GM03348 (cell line): ENCODE measurements at places on chromosomes 3 and 15.

DNA sequence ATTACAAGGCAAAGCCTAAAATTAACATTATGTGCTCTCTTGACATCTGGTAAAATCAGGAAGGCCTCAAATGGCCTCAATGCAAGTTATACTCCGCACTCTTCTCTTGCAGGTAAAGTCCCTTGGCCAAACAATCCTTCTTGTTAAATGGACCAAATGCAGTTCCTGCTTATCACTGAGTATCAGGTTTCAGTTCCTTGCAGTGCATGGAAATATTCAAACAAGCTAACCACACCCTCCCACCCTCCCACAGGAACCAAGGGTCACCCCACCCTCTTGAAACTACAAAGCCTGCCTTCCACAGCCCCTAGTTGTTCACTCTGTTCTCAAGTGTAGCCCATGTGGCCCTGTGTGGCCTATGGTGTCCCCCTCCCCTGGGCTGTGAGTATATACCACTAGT, 171.9 kb upstream of the CADPS start:
- DNase-seq = no peak

GRCh38 chr15:87902772-87903426, 353.6 kb downstream of the NTRK3 start:
- no peak for DNase-seq

DNA sequence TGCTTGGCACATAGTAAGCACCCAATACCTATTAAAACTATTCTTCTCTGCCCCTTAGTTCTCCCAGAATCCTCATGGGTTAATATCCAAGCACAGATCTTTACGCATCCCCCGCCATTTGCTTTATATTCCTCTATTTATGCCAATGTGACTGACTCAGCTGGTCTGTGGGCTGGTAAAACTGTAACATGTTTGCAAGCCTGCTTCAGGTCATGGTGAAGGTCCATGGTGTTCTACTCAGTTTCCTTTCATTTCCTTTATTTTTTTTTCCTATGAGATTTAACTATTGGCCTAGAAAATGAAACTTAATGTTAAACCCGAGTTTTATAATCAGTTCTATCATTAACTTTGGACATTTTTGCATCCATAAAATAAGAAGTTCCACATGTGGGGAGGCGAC, 47.0 kb downstream of the FRMD4B start:
- DNase-seq = no peak

- no peak for DNase-seq
Measured at GRCh38 chr15:57319226-57319918, 56.9 kb upstream of the CGNL1 start.

- DNase-seq = no peak
Measured at GRCh38 chr15:59797756-59798604, 108.9 kb upstream of the BNIP2 start.

DNA sequence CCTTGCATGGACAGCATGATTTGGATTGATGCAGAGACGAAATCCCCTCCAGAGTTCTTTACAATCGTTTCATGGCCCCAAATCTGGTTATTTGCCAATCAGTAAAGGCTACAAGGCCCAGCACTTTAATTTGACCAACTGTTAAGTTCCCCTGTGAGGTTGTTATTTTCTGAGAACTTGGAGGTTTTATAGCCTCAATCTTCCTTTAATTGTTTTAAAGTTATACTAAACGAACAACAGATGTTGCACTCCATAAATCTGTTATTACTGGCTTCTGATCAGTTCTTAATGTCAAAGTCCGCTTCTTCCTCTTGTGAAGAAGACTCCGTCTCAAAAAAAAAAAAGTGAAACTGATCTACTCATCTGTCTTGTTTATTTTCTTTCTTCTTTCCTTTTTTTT, 30.8 kb downstream of the LARP6 start:
- no peak for DNase-seq

GRCh38 chr3:179950840-179951239, 85.9 kb downstream of the PEX5L start:
- no peak for DNase-seq

- DNase-seq = peak; percentile 39
Measured at GRCh38 chr3:147775816-147776530, 366.8 kb downstream of the ZIC1 start.

- no peak for DNase-seq
Measured at GRCh38 chr3:8745619-8746370, 12.2 kb downstream of the CAV3 start.

DNA sequence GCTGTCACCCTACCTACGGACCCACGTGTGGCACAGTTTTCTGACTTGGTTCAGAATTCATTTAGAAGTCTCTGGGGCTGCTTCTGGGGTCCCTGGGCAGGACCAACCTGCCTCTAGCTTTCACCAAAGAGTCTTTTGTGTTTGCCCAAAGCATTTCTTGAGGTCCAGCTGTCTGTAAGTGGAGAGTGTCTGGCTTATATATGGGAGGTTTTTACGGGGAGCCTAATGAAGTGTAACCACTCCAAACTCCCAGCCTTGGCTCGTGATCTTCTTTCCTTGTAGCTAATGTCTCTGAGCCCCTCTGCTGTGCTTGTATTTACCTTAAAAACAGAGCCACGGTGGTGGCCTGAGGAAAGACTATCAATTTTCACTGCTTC, 109.0 kb upstream of the CTDSPL start:
- DNase-seq = no peak

DNA sequence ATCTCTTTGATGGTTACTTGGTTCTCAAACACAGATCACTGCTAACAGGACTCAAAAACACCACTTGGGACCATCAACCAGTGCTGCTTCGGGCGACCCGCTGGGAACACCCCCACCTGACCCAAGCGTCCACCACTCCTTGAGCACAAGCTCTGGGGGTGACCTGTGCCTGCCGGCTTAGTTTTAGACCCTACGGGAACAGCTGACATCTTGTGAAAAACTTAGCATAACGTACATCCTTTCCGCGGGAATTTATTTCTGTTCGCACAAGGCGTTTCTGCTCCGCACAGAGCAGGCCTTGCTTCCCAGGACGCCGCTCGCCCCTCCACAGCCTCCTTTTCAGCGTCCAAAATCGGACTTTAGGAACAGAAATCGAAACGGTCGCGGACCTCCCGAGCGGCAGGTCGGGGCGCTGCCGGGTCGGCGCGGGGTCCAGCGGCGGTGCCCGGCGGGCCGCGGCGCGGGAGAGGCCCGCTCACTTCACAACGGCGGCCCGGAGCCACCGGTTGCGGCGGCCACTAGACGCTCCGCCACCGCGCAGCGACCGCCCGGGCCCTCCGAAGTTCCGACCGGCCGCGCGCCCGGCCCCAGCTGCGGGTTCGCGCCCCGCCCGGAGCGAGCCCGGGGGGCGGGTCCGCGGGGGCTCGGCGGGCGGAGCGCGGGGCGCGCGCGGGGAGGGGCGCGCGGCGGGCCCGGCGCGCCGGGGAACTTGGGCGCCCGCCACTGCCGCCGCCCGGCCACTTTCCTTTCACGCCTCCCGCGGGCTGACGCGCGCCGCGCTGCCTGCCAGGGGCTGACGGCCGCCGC, 959 bp downstream of the SFMBT1 start:
- DNase-seq = peak; percentile 94

- peak; percentile 66 for DNase-seq
Measured at GRCh38 chr3:72238010-72238691, 453.2 kb upstream of the PROK2 start.

GRCh38 chr3:66466606-66467270, 34.1 kb downstream of the LRIG1 start:
- DNase-seq = no peak

DNA sequence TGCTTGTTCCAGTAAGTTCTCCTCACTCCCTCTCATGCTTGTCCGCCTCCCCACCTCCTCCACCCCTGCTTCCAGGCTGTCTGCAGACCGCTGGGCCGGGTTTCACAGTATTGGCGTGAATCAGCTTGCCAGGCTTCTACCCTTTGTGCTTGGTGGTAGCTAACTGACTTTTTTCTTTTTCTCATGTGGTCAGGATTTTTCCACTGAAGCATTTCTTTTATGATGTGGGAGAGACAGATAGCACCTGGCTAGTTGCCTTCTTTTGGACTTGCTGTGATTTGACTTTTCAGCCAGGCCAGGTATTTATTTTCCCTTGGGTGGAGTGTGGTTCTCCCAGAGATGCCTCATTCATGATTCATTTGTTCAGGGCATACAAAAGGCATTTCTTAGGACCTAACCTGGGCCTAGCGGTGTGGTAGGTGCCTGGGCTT, 60.6 kb downstream of the ST6GAL1 start:
- no peak for DNase-seq

DNA sequence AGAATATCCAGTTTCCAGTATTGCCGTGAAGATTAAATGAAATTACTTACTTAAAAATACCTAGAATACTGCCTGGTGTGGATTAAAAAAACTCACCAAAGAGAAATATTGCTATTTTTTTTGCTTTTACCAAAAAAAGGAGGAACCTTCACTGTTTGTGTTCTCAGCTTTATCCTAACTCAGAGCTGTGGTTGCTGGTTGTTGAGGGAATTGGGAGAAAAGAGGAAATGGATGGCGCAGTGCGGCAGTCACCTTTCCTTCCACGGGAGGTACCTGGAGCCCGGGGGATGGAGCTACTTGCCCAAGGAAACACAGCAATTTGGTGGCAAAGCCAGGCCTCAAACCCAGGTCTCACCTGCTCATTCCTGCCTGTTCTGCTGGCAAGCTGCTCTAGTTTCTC, 270.3 kb downstream of the RPLP1 start:
- DNase-seq = no peak

DNA sequence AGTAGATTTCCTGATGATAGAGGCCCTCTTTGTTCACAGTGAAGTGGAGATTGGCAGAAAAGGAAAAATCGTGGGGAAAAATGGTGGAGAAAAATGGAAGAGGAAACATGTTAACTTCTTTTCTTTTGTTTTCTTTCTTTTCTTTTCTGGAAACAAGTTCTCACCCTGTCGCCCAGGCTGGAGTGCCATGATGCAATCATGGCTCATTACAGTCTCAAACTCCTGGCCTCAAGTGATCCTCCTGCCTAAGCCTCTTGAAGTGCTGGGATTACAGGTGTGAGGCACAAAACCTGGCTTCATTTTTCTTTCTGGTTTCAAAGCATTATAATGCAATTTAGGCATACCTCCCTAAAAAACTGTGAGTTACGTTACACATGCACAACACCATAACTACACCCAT, 464.2 kb downstream of the MECOM start:
- no peak for DNase-seq

DNA sequence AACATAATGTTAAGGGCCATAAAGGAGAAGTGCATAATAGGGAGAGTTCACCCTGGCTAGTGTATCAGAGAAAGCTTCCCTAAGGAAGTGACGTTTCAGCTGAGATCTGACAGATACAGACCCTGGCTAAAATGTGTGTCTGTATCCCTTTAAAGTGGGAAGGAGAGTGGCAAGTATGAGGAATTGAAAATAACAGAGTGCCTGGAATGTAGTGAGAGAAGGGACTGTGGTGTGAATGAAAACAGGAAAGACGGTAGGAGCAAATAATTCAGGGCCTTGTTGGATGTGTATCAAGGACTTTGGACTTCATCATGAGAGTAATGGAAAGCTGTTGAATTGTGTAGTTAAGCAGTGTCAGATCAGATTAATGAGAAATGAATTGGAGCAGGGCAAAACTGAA, 30.5 kb downstream of the NEO1 start:
- no peak for DNase-seq

- DNase-seq = no peak
Measured at GRCh38 chr15:82871358-82871757, 61.9 kb downstream of the WHAMM start.

- DNase-seq = peak; percentile 32
Measured at GRCh38 chr15:66622591-66623022, 56.8 kb upstream of the LCTL start.

- no peak for DNase-seq
Measured at GRCh38 chr3:98536456-98537017, 4.8 kb downstream of the GPR15 start.

GRCh38 chr3:138196023-138196422, 8.9 kb downstream of the ARMC8 start:
- no peak for DNase-seq

DNA sequence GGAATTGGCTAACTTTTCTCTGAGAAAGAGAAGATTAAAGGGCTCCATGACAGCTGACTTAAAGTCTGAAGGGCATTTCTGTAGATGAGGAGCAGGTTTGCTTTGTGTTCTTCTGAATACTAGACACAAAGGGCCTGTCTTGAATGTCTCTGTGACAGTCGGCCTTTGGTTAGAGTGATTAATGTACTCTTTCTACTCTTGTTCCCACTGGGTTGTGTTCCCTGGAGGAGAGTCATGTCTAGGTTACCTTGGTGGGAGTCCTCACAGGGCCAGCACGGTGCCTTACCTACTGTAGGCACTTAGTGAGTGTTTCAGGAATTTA, 66.1 kb downstream of the MAP2K5 start:
- DNase-seq = no peak

DNA sequence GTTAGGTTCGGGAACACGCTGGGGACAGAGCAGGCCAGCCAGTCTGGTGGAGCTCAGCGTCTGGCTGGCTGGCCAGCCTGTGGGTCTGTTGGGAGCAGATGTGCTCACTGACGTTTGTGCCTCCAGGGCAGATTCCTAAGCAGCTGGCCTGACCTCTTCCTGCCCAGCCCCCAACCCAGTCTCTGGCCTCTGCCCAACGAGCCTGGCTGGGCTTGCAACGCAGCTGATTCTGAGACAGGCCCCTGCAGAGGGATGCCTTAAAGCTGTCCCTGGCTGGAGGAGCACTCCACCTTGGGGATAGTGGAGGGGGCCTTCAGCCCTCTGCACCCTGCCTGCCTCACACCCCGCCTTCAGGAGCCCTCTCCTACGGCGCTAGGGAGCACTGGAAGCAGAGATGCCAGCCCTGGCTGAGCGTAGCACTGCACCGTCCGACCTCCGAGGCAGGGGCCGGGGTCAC, 46.0 kb downstream of the KLF13 start:
- peak; percentile 69 for DNase-seq

GRCh38 chr3:161423911-161424522, 52.7 kb upstream of the SPTSSB start:
- DNase-seq = peak; percentile 68

DNA sequence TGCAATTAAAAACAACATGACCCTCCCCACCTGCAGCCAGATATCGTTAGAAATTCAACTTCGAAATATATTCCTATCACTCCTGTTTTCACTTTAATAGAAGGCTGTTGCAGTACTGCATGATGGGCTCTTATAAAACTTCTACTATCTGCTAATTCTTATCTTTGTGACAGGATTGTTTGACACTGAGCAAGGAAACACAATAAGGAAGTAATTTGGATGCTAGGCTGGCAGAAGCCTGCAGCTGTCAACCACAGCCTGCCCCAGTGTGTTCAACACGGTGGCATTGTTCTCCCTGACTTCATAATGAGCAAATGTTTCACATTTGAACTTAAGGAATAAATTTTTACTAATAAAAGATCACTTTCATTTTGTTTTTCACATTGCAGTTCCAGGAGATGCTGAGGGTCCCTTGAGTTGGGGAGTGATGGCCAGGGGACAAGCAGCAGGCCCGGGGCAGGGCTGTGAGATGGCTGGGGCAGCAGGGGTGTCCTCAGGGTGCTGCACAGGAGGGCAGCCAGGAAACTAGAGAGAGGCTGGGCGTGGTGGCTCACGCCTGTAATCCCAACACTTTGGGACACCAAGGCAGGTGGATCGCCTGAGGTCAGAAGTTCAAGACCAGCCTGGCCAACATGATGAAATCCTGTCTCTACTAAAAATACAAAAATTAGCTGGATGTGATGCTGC, 64.8 kb upstream of the SEC61A1 start:
- DNase-seq = no peak

GRCh38 chr3:9732080-9732739, 675 bp downstream of the BRPF1 start:
- DNase-seq = peak; percentile 49

GRCh38 chr15:70362886-70363285, 265.2 kb upstream of the TLE3 start:
- DNase-seq = peak; percentile 74
